ENCODE measurements at places on chromosomes 12 and 14.

DNA sequence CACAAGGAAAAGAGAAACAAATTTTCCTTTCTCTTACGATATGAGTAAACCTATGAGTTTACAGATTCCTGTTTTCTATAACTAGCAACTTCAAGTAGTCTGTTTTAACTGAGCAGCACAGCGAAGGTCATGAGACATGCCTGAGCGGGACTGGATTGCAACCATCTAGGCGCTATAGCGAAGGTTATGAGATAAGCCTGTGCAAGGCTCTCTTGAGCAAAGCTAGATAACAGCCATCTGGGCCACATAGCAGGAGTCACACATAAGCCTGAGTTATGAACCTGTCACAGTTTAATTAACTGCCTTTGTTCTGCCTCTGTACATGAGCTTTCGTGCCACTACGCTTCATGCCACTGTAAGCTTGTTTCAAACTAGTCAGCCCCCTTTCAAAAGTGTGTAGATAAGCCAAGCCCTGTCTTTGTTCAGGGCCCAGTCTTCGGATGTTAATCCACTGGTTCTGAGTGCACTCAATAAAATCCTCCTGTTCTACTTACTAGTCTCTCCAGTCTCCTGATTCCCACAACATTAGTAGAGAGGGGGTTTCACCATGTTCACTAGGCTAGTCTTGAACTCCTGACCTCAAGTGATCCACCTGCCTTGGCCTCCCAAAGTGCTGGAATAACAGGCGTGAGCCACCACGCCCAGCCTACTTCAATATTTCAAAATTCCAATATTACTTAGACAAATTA lies 47.1 kb downstream of the SEC23A start:
- DNase-seq: no peak

GRCh38 chr12:25208554-25208953 lies 13.5 kb downstream of the ETFRF1 start:
- DNase-seq: no peak

- no peak for DNase-seq
Measured at GRCh38 chr12:22518998-22519397, 25.3 kb downstream of the C2CD5 start.

GRCh38 chr14:60184146-60184904 lies 19.1 kb upstream of the DHRS7 start:
- DNase-seq: no peak

DNA sequence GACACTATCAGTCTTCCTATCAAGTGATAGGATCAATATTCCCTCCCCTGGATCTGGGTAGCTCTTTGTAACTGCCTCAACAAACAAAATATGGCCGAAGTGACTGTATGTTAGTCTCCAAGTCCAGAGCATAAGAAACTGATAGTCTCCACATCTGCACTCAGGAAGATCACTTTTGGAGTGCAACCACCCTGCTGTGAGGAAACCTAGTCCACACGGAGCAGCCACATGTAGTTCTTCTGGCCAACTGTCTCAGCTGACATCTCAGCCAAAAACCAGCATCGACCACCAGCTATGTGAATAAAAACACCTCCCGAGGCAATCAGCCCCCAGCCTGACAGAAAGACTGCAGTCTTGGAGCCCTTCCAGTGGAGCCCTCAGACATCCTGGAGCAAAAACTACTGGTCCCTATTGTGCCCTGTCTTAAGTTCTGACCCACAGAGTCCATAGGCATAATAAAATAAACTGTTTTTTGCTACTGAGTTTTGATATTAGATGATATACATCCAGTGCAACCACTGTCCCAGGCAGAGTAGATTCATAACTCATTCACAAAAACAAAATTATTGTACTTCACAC lies 143.8 kb downstream of the MED13L start:
- no peak for DNase-seq

GRCh38 chr12:122862872-122863701 lies 27.8 kb downstream of the HIP1R start:
- DNase-seq: no peak

DNA sequence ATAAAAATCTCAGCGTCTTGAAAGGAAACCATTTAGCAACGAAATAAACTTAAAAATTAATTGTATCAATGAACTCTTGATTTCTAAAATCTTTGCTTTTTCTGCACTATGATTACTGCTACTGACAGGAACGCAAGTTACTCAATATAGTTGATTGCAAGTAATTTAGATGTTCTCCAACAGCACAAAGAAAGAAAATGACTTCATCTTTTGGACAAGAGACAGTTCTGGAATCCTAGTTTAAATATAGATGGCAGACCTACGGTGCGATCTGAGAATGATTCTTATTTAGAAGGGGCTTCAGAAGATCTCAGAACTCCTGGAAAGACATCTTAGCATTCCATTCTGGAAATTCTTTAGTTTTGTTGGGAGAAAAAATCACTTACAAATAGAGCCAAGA lies 1.4 kb upstream of the SUDS3 start:
- DNase-seq: no peak

GRCh38 chr12:42208574-42208973 lies 29.5 kb downstream of the YAF2 start:
- no peak for DNase-seq

- no peak for DNase-seq
Measured at GRCh38 chr14:70652871-70653270, 11.2 kb downstream of the TTC9 start.

GRCh38 chr12:108495054-108495453 lies 20.0 kb upstream of the FICD start:
- no peak for DNase-seq

DNA sequence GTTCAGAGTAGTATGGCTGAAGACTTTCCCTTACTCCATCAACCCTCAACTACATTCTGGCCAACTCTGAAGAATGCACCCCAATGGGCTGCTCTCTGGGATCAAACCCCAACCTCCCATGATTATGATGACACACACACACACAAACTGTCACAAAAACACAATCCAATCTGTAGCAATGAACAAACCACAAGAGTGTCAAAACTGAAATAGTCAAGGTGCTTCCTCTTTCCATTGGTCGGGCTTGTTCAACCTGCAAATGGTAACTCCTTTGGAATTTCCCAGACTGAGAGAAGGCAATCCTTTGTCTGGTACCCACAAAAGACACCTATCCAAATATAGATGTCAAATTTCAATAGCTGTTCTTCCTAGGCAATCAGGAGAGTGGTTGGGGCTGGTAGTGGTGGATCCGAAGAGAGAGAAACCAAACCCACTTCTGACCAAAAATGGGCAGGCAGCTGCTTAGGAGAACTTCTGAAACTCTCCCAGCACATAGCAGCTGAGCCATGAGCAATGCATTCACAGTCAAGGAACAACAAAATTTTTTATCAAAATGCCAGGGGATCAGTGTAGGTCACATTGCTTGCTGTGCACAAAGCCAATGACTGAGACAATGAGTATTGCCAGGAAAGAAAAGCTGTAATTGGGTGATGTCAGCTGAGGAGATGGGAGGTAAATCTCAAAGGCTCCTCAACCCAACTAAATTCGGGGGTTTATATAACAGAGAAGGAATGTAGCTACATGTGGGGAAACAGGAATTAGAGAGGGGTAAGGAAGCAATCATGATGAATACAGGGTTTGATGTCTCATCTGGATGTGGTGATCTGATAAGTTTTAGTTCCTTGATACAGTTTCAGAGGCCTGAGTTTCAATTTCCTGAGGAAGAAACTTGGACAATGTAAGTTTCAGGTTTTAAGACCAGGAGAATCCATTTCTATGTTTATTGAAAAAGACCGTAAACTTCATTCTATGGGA lies 191.4 kb downstream of the KITLG start:
- DNase-seq: no peak

GRCh38 chr12:48296586-48297282 lies 54.0 kb downstream of the ZNF641 start:
- peak; percentile 31 for DNase-seq

- DNase-seq: no peak
Measured at GRCh38 chr14:62381311-62382070, 619.3 kb downstream of the SNAPC1 start.

- DNase-seq: no peak
Measured at GRCh38 chr14:98623788-98624415, 648.1 kb downstream of the BCL11B start.

GRCh38 chr14:55807053-55807880 lies 227.3 kb downstream of the KTN1 start:
- peak; percentile 28 for DNase-seq

DNA sequence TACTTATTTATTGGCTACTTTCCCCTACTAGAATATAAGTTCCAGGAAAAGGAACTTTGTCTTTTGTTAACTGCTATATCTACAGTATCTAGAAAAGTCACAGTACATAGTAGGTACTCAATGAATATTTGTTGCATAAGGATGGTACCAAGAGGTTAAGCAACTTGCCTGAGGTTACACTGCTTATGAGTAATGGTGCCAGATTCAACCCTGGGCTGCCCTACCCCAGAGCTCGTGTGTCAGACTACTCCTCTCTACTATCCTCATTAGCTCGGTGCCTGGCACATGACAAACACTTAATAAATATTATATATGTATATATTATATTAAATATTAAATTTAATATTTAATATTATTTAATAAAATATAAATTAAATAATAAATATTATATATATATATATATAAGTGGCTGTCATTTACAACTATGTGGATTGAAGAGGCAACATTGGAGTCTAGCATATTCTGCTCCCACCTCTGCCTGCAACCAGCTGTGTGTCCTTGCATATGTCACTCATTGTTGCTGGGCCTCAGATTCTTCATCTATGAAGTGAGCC lies 25.4 kb downstream of the UTP20 start:
- DNase-seq: no peak

- DNase-seq: no peak
Measured at GRCh38 chr12:85874031-85874461, at the start of gene NTS. NTS (plus strand) TSS chr12:85874295; CDS start chr12:85874404, 109 bp downstream.

DNA sequence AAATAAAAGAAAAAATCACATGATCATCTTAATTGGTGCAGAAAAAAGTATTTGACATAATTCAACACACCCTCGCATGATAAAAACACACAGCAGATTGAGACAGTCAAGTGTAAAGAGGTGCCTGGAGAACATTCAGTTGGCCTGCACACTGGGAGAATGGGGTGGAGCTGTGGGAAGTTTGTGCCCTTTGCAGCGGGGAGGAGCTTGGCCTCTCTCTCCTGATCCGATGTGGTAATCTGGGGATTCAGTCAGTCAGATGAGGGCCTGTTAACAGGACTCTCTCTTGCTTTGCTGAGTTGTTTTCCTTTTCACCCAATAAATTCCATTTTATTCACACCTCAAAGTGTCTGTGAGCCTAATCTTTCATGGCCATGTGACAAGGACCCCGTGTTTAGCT lies 5.9 kb downstream of the SERPINA6 start:
- DNase-seq: no peak
